Activated T-helper 2 cell treated with anti-CD3 and anti-CD28 coated beads, Interferon-gamma antibody, Interleukin-2, Interleukin-4, amounts not matched to agents 10 μg/mL and 5 μg/mL and 100 μg/mL, durations not matched to agents 14 hours and 24 hours and 36 hours (primary cell): ENCODE measurements at places on chromosomes 12 and 14. TPM values are rescaled to one million over a fixed set of nuclear protein-coding genes. Genes with fewer than 3 reads are reported as not detected.

LRP1-AS gene
- not detected in 2 replicates for total RNA-seq

VPS33A gene
- 25.3 and 26.8 TPM in 2 replicates for total RNA-seq

CDCA3 gene
- total RNA-seq, result 41.6 and 42.1 TPM in 2 replicates

C12orf56 gene
- total RNA-seq, result 0.30 TPM in 1 of 2 replicates, not detected in the other

GALNT8 gene
- 1.2 and 1.4 TPM in 2 replicates for total RNA-seq

SLCO1B1 gene
- total RNA-seq, result not detected in 2 replicates

SLC39A2 gene
- 0.18 and 0.30 TPM in 2 replicates for total RNA-seq

TAS2R14 gene
- total RNA-seq, result 2.6 and 2.8 TPM in 2 replicates

LRRC43 gene
- total RNA-seq, result 1.0 and 1.6 TPM in 2 replicates

MGP gene
- total RNA-seq, result not detected in 2 replicates

CAPZA3 gene
- not detected in 2 replicates for total RNA-seq

PLD4 gene
- 0.16 and 0.23 TPM in 2 replicates for total RNA-seq

RTL1 gene
- total RNA-seq, result not detected in 2 replicates

A2ML1 gene
- not detected in 2 replicates for total RNA-seq

DNA sequence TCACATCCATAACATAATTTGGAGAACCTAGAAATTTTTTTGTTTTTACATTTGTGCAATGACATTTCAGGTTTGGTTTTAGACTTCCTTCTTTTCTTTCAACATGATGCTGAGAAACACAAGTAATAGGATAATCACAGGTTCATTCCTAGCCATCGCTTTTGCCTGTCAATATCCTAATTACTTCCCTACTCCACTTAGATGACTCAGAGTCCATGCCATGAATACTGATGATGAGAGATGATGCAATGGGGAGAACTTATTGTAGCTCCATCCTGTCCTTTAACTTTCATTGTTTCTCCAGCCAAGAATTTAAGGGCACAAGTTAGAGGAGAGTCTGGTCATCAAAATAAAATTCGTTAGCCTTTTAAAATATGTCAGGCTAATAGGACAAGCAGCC is 101.3 kb downstream of the PTPRO start:
- DNase-seq, result no peak
- H3K4me3 ChIP-seq, result no peak overlapping the region
- H3K4me1 ChIP-seq, result no peaks in the 10 kb centered on the region
- peaks cover 10% of the 10 kb centered on the region for H3K27me3 ChIP-seq

DNA sequence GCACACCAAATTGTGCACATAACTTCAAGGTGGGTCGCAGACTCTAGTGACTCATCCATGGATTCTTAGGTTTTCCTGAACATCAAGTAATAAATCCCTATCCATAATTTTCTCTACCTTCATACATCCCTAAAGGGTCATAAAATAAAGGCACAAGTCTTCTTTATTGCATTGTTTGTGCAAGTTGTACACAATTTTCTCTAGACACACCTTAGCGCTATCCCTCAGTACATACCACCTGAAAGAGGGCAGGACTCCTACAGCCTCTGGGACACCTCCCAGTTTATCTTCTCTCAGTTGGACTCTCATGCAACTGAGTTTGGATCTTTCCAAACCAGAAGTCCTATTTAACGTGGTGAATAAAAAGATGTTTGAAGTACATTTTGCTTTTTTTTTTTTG is 168.5 kb upstream of the BMP4 start:
- no peaks in the 10 kb centered on the region for H3K27me3 ChIP-seq

- DNase-seq, result no peak
- no peak overlapping the region for H3K27ac ChIP-seq
- H3K27me3 ChIP-seq, result no peaks in the 10 kb centered on the region
- H3K4me1 ChIP-seq, result no peaks in the 10 kb centered on the region
- H3K36me3 ChIP-seq, result peaks cover 26% of the 10 kb centered on the region
Observed at GRCh38 chr14:102403028-102403427, 40.3 kb downstream of the TECPR2 start.

DNA sequence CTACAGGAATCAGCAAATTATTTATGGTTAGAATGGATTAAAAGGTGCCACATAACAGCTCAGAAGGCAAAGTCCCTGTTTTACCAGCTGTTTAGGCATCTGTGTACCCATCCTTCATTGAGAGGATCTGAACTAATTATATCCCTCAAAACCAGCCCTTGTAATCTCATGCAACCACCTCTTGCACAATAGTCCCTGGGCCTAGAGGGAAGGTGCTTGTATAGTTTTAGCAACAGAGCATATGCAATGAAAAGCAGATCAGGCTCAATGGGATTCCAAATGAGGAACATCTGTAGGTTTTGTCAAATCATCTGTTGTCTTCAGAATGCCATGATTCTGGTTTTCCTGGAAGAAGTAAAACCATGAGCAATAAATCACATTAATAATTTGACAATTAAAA is 26.0 kb upstream of the GLIPR1L2 start:
- DNase-seq, result no peak
- H3K4me1 ChIP-seq, result peaks cover 17% of the 10 kb centered on the region
- no peak overlapping the region for H3K4me3 ChIP-seq
- H3K27me3 ChIP-seq, result peaks cover 3% of the 10 kb centered on the region
- H3K27ac ChIP-seq, result no peak overlapping the region

DNA sequence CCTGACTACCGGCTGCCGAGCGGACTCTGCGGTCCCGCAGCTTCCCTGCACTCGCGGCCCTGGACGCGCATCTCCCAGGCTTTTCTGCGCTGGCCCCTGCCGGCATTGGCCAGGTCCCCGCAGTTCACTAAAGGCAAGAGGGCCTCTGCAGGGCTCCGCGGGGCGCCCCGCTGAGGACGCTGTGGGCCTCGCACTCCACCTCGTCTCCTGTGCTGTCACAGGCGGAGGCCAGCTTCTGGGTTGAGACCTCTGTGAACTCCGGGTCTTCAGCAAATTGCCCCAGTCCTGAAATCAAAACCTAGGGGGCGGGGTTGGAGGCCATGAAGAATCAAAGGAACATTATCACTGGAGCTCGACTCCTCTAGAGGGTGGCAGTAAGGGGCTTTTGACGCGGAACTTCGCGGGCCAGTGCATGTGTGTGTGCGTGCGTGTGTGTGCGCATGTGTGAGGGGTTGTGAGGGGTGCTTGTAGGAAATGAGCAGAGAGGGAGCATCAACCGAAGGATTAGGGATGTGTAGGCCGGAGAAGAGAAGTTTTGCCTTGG is 68.5 kb upstream of the CAPRIN2 start:
- peak overlapping the region; percentile 72 for H3K4me3 ChIP-seq
- no peak overlapping the region for H3K27ac ChIP-seq
- no peaks in the 10 kb centered on the region for H3K36me3 ChIP-seq
- H3K27me3 ChIP-seq, result peaks cover 57% of the 10 kb centered on the region
- no peak for DNase-seq

GRCh38 chr12:48917857-48918537 is 7.3 kb downstream of the FKBP11 start:
- peak overlapping the region; percentile 51 for H3K4me3 ChIP-seq
- H3K27ac ChIP-seq, result peak overlapping the region; percentile 17
- no peaks in the 10 kb centered on the region for H3K27me3 ChIP-seq
- DNase-seq, result peak; percentile 14

DNA sequence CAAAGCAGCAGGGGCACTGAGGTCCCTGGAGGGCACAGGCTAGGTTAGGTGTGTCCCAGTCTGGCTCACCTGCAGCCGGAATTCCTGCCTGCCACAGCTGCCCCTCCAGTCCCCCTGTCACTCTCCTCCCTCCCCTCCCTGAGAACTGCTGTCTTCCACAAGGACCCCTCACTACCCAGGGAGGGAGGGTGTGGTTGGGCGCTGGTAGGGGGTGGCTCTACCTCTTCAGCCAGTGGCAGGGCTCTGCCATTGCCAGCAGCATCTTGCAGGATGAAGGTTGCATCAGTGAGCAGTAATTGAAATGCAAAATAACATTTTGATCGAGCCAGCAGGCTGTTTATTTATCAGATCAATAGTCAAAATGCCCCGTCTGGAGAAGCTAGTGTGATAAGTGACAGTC is 45.7 kb downstream of the ESRRB start:
- H3K36me3 ChIP-seq, result no peaks in the 10 kb centered on the region
- H3K4me1 ChIP-seq, result no peaks in the 10 kb centered on the region
- no peak overlapping the region for H3K27ac ChIP-seq
- H3K4me3 ChIP-seq, result no peak overlapping the region
- no peaks in the 10 kb centered on the region for H3K27me3 ChIP-seq

- H3K4me1 ChIP-seq, result peaks cover 20% of the 10 kb centered on the region
- no peaks in the 10 kb centered on the region for H3K27me3 ChIP-seq
- H3K36me3 ChIP-seq, result peaks cover 89% of the 10 kb centered on the region
- no peak for DNase-seq
Observed at GRCh38 chr12:47849261-47849660, 29.6 kb upstream of the HDAC7 start.

- no peaks in the 10 kb centered on the region for H3K4me1 ChIP-seq
- H3K27me3 ChIP-seq, result no peaks in the 10 kb centered on the region
- H3K36me3 ChIP-seq, result no peaks in the 10 kb centered on the region
- H3K4me3 ChIP-seq, result no peak overlapping the region
Observed at GRCh38 chr14:53596853-53597525, 359.6 kb downstream of the BMP4 start.

DNA sequence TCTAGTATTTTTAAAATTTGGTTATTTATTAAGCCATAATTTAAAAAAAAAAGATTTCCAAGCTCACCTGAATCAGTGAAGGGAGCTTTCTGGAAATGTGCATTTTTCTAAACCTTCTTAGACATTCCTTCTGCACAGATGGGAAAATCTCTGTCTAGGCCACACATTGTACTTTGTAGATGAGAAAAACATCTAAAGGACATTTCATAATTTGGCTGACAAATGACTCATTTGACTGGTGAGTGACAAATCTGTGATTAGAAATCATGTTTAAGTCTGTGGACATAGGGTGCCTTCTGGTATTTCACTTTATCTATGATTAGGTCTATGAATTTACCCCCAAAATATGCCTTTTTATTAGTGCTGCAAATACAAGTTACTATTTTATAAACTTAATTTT is 1044.9 kb upstream of the FLRT2 start:
- no peak overlapping the region for H3K4me3 ChIP-seq
- no peaks in the 10 kb centered on the region for H3K27me3 ChIP-seq
- H3K4me1 ChIP-seq, result no peaks in the 10 kb centered on the region
- no peak for DNase-seq
- H3K27ac ChIP-seq, result no peak overlapping the region

- no peaks in the 10 kb centered on the region for H3K4me1 ChIP-seq
- no peaks in the 10 kb centered on the region for H3K36me3 ChIP-seq
- no peak overlapping the region for H3K4me3 ChIP-seq
- no peaks in the 10 kb centered on the region for H3K27me3 ChIP-seq
- H3K27ac ChIP-seq, result no peak overlapping the region
- no peak for DNase-seq
Observed at GRCh38 chr14:42241101-42241500, 634.4 kb downstream of the LRFN5 start.

GRCh38 chr12:24596768-24597388 is 352.0 kb downstream of the BCAT1 start:
- H3K4me3 ChIP-seq, result no peak overlapping the region
- DNase-seq, result no peak
- no peak overlapping the region for H3K27ac ChIP-seq
- H3K4me1 ChIP-seq, result peaks cover 3% of the 10 kb centered on the region
- H3K36me3 ChIP-seq, result no peaks in the 10 kb centered on the region
- H3K27me3 ChIP-seq, result no peaks in the 10 kb centered on the region

DNA sequence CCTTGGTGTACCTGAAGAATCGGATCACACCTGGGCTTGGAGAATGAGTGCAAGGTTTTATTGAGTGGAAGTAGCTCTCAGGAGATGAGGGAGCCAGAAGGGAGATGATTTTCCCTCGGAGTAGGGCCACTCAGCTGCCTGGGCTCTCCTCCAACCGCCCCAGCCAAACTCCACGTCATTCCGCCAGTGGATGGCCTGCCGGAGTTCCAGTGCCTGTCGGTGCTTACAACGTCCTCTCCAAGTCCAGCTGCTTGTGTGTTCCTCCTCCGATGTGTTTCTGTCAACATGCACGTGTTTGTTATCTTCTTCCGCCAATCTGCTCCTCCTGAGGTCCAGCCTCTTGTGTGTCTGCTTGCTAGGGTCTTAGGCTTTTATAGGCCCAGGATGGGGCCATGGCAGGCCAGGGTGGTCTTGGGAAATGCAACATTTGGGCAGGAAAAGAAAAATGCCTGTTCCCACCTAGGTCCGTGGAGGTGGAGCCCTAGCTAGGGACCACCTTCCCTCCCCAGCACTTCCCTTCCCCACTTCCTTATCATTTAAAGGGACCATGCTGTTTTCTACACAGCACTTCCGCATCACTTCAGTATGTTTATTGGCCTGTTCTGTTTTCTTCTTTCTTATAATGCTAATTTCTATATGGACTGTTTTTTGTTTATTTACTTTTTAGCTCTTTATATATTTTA is 343.2 kb downstream of the PDZRN4 start:
- DNase-seq, result no peak
- H3K27ac ChIP-seq, result no peak overlapping the region
- no peak overlapping the region for H3K4me3 ChIP-seq
- H3K36me3 ChIP-seq, result no peaks in the 10 kb centered on the region
- no peaks in the 10 kb centered on the region for H3K4me1 ChIP-seq

GRCh38 chr12:48990552-48990951 is 8.6 kb downstream of the DDN start:
- H3K4me3 ChIP-seq, result no peak overlapping the region
- no peaks in the 10 kb centered on the region for H3K36me3 ChIP-seq
- DNase-seq, result no peak
- H3K4me1 ChIP-seq, result peaks cover 8% of the 10 kb centered on the region
- H3K27ac ChIP-seq, result no peak overlapping the region
- peaks cover 65% of the 10 kb centered on the region for H3K27me3 ChIP-seq

- peaks cover 15% of the 10 kb centered on the region for H3K4me1 ChIP-seq
- no peaks in the 10 kb centered on the region for H3K27me3 ChIP-seq
- peaks cover 2% of the 10 kb centered on the region for H3K36me3 ChIP-seq
- no peak overlapping the region for H3K4me3 ChIP-seq
Observed at GRCh38 chr14:77017666-77018065, 10.8 kb downstream of the IRF2BPL start.

DNA sequence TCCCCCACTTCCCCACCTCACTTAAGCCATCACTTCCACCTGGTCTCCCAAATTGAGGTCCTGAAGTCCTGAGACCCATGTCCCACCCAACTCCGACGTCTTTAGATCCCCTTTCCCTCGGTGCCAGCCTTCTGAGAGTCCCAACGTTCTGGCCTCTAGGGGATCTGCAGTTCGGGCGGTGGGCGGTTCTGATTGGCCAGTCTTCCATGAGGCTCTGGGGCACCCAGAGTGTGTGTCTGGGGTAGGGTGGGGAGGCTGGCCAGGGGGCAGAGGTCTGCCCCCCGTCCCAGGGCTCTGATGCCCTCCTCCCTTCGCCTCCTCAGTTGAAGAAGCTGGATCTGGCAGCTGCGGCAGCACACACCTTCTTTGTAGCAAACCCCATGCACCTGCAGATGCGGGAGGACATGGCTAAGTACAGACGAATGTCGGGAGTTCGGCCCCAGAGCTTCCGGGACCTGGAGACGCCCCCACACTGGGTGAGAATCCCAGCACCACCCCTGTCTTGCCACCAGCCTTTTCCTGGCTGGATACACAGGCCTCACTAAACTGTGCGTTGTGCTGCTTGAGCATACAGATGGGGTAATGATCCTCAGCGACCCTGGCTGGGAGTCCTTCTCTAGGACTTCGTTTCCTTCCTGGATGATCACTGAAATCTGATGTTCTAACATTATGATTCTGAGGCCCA is 1.5 kb downstream of the P3H3 start:
- peak overlapping the region; percentile 80 for H3K27ac ChIP-seq
- no peak for DNase-seq
- H3K36me3 ChIP-seq, result no peaks in the 10 kb centered on the region
- H3K27me3 ChIP-seq, result peaks cover 36% of the 10 kb centered on the region
- peaks cover 24% of the 10 kb centered on the region for H3K4me1 ChIP-seq
- peak overlapping the region; percentile 85 for H3K4me3 ChIP-seq

GRCh38 chr12:127237151-127237550 is 1029.8 kb upstream of the TMEM132C start:
- no peaks in the 10 kb centered on the region for H3K27me3 ChIP-seq
- no peak overlapping the region for H3K27ac ChIP-seq
- no peaks in the 10 kb centered on the region for H3K36me3 ChIP-seq
- H3K4me1 ChIP-seq, result no peaks in the 10 kb centered on the region

- no peak overlapping the region for H3K4me3 ChIP-seq
- no peak overlapping the region for H3K27ac ChIP-seq
- H3K36me3 ChIP-seq, result no peaks in the 10 kb centered on the region
- H3K4me1 ChIP-seq, result peaks cover 5% of the 10 kb centered on the region
- no peak for DNase-seq
- H3K27me3 ChIP-seq, result no peaks in the 10 kb centered on the region
Observed at GRCh38 chr12:123089631-123090353, 61.1 kb downstream of the PITPNM2 start.
